T follicular helper cell (primary cell): ENCODE measurements at places on chromosomes 5 and 9.
A peak's percentile ranks its signal among the peaks of the same experiment; 100 is the strongest.

GRCh38 chr5:89445106-89445745, 562.2 kb upstream of the MEF2C start:
- no peak for DNase-seq

- peak; percentile 6 for DNase-seq
These were observed 5.3 kb upstream of the TJP2 start for GRCh38 chr9:69168709-69169217.

DNA sequence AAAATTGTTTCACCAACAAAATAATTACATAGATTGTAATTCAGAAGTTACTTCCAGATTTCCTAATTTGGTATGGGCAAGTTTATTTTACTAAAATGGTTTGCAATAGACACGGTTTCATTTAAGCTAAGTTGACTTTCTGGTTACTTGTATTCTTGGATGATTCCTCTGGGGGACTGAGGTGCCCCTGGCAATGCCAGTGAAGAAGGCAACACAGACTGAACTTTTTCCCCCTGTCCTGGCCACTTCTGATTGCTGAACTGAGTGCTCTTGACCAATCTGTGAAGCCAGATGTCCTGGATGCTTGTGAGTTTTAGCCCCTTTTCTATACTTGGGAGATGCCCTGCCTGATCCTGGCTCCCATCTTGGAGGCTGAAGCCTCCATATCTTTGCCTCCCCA, 66.3 kb upstream of the FANCC start:
- no peak for DNase-seq

DNA sequence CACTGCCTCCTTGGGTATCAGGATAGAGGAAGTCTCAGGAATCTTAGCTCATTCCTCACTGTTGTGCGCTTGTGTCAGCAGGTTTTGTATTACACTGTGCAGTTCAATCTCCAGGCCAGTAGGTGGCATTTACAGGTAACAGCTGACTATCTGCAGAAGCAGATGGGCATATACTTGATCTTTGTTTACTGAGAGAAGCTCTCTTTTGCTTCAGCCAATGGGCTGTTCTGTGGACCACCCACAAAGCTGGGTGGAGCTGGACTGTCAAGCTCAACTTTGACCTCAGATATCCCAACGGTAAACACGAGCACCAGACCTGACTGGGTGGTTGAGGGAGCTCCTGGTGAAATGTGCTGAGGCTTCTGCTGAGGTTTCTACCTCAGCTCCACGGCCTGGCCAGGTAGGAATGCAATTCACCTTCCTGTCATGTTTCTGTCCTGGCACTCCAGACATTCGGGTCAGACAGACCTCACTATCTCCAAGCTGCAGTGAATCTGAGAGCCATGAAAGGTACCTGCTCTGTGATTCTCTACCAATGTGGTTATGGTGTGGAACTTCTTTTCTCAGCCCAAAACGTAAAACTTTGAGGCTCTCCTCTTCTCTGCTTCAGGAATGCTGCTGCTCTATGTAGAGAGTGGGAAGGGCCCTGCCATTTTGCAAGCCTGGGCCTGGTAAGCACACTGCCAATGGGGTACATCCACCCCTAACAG, 167.9 kb upstream of the ACTBL2 start:
- no peak for DNase-seq

GRCh38 chr9:105421154-105421553, 26.7 kb upstream of the FSD1L start:
- no peak for DNase-seq

- peak; percentile 5 for DNase-seq
These were observed at the start of gene MSX2 for GRCh38 chr5:174724484-174725260. MSX2 (plus strand) TSS chr5:174724582; CDS start chr5:174724660, 78 bp downstream.

GRCh38 chr5:116075191-116075831, 9.5 kb upstream of the COMMD10 start:
- DNase-seq: no peak

DNA sequence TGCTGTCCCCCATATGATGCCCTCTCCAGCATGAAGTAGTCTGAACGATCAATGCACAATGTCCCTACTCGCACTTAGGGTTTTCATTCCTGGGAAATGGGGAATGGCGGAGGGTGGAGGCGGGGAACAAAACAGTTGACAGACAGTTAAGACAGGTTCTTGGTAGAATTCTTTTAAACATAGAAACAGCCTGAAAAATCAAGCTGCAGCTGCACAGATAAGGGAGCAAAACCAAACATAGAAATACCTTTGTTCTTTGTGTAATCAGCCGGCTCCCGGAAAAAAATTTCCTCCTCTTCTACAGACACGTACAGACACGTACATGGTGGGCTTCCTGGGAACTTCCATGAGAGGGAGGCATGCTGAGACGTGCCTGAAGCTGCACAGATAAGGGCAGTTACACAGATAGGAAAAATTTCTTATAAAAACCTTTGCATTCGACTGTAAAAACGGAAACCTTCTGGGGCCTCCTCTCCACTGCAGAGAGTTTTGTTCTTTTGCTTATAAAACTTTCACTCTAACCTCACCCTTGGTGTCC, 662.4 kb upstream of the PTPRD start:
- no peak for DNase-seq

DNA sequence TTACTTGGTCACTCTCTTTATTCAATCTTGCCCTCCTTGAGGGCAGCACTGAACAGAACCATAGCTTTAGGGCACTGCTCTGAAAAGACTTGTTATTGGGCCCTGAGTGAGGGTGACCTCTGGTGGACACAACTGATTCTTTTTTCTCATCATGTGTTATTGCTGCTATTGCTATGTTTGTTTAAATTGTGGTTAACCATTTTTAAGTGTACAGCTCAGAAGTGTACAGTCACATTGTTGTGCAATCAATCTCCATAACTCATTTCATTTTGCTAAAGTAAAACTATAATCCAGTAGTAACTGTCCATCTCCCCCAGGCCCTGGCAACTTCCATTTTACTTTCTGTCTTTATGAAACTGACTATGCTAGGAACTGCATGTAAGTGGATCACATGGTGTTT, 351.1 kb upstream of the RIOK2 start:
- no peak for DNase-seq

GRCh38 chr9:109286981-109287380, 33.9 kb downstream of the EPB41L4B start:
- no peak for DNase-seq

- DNase-seq: no peak
These were observed 17.9 kb upstream of the PHF2 start for GRCh38 chr9:93558503-93558902.

GRCh38 chr9:136695435-136695895, 8.2 kb upstream of the AGPAT2 start:
- DNase-seq: no peak

GRCh38 chr9:19286634-19287188, 56.2 kb downstream of the DENND4C start:
- DNase-seq: no peak

DNA sequence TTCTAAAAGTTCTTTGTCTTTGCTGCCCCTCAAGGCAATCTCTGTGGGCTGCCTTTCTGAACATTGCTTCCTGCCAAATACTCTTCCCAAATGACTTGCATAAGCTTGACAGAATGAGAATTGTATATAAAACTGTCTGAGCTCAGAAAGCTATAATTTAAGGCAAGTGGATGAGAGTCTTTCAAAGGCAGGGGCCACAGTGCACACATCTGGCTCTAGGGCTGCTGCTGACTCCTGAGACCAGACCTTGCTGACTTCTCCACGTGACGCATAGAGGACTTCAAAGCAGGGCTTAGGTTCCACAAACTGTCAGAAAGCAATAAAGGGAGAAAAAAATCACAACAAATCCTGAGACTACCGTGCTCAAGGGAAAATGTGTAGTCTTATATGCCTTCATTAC, 79.4 kb upstream of the DIRAS2 start:
- no peak for DNase-seq

DNA sequence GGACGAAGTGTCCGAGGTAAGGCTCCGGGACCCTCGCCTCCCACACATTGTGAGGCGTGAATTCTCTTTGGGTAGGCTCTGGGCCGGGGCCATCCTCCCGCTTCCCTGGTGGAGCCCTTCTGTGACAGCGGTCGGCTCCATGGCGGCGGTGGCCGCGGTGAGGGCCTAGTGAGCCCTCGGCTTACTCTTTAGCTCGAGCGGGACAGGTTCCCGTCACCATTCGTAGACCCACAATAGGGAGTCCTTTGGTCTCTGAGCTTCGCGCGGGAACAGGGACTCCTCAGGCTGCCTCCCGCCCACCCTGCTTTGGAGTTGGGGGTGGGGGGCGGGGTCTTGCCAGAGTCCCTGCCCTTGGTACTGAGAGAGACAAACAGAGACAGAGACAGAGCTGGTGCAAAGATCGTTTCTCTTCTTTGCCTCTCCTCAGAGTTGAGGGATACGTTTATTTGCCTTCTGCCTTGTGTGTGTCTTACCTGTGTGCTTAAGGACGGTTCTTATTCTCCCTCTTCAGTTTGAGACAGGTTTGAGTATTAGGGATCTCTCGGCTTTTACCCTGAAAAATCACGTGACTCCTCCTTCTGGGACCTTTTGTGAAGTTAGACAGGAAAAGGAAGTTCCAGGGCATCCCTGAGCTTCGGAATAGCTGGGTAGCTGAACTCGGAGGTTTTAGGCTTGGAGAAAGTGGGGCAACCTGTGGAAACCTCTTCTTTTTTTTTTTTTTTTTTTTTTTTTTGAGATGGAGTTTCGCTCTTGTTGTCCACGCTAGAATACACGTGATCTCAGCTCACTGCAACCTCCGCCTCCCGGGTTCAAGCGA, 833 bp downstream of the ANKHD1 start:
- peak; percentile 39 for DNase-seq

DNA sequence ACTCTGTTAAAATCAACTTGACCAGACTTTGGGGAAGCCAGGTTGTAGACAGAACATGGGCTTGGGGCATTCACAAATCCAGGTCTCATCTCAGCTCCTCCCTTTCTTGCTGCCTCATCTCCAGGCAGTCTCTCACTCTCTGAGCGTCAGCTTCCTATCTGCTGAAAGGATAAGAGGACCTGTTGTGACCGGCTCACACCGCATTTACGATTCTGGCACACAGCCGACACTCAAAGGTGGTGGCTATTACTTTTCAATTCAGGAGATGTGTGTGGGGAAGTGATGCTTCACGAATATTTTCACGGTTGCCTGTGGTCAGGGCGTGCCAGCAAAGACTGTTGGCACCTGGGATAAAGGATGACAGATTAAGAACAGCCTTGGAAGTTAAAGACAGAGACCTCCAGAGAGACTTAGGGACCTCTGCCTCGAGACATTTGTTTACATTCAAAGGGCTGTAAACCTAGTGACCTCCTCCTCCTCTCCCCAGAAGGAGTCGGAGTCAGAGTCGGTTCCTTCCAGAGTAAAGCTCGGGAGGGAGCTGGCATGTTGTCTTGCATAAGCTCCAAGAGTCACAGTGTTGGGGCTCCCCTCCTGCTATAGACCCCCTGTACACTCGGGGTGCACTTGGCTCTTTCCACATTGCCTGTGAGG, 83.2 kb downstream of the AK8 start:
- DNase-seq: no peak

- DNase-seq: no peak
These were observed 16.2 kb upstream of the TLE4 start for GRCh38 chr9:79555474-79556089.

DNA sequence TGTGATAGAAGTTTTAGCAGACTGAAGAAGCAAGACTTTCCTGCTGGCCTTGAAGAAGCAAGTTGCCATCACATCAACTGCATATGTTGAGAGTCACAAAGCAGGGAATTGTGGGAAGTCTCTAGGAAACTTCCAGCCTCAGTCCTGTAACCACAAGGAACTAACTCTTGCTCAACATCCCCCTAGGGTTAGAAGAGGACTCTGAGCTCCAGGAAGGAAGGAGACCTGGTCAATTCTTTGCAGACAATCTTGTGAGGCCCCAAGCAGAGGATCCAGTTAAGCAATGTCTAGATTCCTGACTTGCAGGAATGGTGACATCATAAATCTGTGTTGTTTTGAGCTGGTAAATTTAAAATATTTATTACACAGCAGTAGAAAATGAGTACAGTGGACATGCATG, 18.6 kb upstream of the ZNF366 start:
- no peak for DNase-seq

- no peak for DNase-seq
These were observed 276.7 kb downstream of the BNC2 start for GRCh38 chr9:16593746-16594145.

GRCh38 chr9:36346569-36346968, 53.5 kb downstream of the RNF38 start:
- DNase-seq: no peak

GRCh38 chr9:133184971-133185370, 21.3 kb upstream of the GBGT1 start:
- no peak for DNase-seq

- no peak for DNase-seq
These were observed 371.4 kb downstream of the TLE1 start for GRCh38 chr9:81317939-81318338.

DNA sequence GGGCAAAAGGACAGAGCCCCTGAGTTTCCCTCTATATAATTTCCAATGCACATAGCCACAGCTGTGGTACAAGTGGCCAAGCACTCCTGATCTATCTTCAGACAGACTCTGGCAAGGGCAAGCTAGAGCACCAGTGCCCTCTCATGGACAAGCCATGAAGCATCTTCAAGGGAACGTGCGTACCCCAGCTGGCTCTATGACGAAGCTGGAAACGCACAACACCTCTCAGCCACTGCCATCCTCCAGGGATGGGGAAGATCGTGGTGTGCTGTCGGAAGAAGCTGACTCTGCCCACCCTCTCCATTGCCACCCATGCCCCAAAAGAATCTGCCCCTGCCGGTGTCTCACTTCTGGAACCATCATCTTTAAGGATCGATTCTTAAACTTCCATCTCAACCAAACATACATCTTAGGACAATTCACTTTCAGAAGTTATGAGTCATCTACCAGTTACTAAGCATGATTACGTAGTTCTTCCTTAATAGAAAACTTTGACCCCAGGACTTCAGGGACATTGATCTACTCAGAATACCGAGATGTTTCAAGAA, 482.9 kb downstream of the AGTPBP1 start:
- DNase-seq: no peak

DNA sequence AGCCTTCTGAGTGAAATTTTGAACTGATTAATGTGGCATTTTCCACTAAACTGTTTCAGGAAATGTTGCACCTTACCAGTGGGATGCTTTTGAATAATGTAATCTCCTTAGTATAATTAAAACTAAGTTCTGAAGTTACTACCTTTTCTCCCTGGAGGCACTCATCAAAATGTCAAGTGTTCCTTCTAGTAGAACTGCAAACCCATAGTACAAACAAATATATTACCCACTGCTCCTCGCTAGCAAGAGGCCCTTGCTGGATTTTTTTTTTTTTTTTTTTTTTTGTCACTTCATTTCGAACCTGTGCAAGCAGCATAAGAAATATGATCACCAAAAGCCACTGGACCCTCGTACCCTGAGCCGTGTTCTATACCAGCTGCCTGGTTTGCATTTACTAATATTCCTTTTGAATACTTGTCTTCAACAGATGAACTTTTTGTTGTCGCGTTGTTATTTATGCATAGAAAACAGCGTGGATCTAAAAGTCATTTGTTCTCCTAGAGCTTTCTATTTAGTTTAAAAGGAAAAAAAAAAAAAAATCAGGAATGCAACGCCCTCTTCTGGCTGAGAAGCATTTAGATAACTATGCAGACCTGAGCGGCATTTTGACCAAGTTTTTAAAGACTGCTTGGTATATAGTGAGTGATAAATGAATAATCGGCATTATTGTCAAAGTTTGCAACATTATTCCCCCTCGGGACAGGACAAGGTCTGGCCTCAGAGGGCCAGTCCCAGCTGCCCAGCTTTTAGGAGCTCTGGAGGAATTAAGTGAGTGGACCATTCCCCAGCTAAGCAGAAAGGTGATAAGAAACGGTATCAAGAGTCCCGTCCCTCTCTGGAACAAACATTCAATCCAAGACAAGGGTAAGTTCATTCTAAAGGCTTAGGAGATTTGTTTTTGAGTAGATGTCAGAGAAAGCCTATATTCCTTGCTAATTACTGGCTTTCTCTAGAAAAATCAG, 162.5 kb upstream of the KIF2A start:
- DNase-seq: no peak
